Pancreas (tissue), 10 donors: ENCODE measurements at places on chromosomes 13 and 19. TPM values are rescaled to one million over a fixed set of nuclear protein-coding genes. Genes with fewer than 3 reads are reported as not detected.

CEACAM16 gene
- not detected for total RNA-seq

LPAR2 gene
- 10.9 TPM for total RNA-seq

RGCC gene
- 8.7 TPM for total RNA-seq

GRCh38 chr19:23222998-23223652, 27.1 kb downstream of the ZNF724 start:
- H3K27me3 ChIP-seq: no peaks in the 10 kb centered on the region
- no peak overlapping the region for H3K27ac ChIP-seq
- no peak for DNase-seq
- no peaks in the 10 kb centered on the region for H3K4me1 ChIP-seq

DNA sequence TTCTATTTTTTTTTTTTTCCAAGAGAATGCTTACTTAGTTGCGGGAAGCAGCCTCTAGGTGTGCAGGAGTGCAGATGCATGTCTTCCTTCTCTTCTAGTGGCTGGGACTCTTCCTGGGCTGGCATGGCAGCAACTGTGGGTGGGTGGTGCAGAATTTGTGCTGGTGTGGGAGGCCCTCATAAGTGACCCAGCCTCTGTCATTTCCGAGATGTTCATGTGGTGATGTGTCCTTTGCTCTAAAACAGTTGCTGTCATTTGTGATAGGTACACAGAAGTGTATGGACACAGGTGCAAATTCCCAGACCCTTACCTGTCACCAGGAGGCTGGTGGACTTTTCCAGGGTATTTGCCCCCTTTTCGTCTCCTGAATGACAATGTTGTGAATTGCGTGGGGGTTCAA, 367.7 kb downstream of the KCNRG start:
- H3K36me3 ChIP-seq: no peaks in the 10 kb centered on the region
- H3K4me3 ChIP-seq: no peak overlapping the region
- no peaks in the 10 kb centered on the region for H3K27me3 ChIP-seq
- no peak for DNase-seq
- H3K27ac ChIP-seq: no peak overlapping the region

DNA sequence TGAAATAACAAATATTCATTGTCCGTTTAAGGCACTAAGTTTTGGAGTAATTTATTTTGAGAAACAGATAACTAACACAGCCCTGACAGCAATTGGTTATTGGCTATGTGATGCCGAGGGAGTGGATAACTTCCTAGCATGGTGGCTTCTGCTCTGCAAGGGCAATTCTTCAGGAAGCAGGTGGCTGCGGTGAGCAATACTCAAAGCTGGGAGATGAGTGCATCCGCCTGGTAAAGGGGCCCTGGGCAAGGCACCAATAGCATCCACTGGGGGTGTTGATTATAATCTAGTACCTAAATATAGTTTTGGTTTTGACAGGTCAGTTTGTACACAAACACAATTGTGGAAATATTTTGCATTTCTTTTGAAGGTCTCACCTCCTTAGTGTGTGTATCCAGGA, 41.0 kb downstream of the CCDC70 start:
- H3K4me3 ChIP-seq: no peak overlapping the region
- no peaks in the 10 kb centered on the region for H3K36me3 ChIP-seq
- no peak overlapping the region for H3K27ac ChIP-seq
- H3K4me1 ChIP-seq: no peaks in the 10 kb centered on the region
- no peak for DNase-seq

GRCh38 chr19:53951947-53952346, 10.8 kb upstream of the CACNG8 start:
- H3K4me3 ChIP-seq: no peak overlapping the region
- H3K27me3 ChIP-seq: peaks cover 6% of the 10 kb centered on the region
- no peaks in the 10 kb centered on the region for H3K36me3 ChIP-seq
- H3K27ac ChIP-seq: no peak overlapping the region
- no peaks in the 10 kb centered on the region for H3K4me1 ChIP-seq

- no peaks in the 10 kb centered on the region for H3K27me3 ChIP-seq
- no peaks in the 10 kb centered on the region for H3K36me3 ChIP-seq
- H3K4me3 ChIP-seq: no peak overlapping the region
- H3K27ac ChIP-seq: no peak overlapping the region
These were observed 9.5 kb downstream of the IER2 start for GRCh38 chr19:13159713-13160112.

DNA sequence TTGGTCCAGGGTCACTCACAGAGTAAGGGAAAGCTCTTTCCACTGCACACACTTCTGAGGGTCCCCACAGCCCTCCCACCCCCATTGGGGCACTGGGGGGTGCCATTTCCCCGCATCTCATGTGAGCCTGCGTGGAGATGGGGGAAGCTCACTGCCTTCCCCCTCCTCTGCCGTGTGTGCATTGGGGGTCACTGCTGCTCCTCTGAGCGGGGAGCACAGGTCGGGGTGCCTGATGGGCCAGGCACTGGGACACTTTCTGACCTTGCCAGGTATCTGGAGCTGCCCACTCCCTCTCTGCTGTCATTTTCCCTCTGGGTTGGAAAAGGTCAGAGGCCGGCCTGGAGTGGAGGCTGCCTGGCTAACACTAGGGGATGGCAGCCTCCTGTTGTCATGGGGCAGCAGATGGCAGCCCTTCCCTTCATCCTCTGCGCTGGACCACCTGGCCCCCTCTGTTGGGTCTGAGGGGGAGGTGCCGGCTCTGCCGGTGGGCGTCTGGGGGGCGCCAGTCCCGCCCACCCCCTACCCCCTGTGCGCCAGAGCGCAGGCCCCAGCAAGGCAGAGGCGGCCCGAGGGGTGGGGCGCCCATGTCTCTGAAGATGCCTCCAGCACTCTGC, 9.1 kb downstream of the SSBP4 start:
- H3K4me1 ChIP-seq: no peaks in the 10 kb centered on the region
- DNase-seq: no peak
- no peaks in the 10 kb centered on the region for H3K27me3 ChIP-seq
- H3K36me3 ChIP-seq: no peaks in the 10 kb centered on the region

- no peak for DNase-seq
- no peaks in the 10 kb centered on the region for H3K4me1 ChIP-seq
- H3K36me3 ChIP-seq: no peaks in the 10 kb centered on the region
- no peak overlapping the region for H3K4me3 ChIP-seq
- H3K27me3 ChIP-seq: no peaks in the 10 kb centered on the region
These were observed 70.7 kb downstream of the COL4A2 start for GRCh38 chr13:110377826-110378201.
